Stimulated activated CD8-positive, alpha-beta memory T cell treated with anti-CD3 and anti-CD28 coated beads, Interleukin-4, amount 100 ng/mL, for 4 hours (primary cell): ENCODE measurements at places on chromosomes 7 and 10.

GRCh38 chr10:71725998-71726579, 6.5 kb upstream of the C10orf105 start:
- peak; percentile 56 for DNase-seq

- DNase-seq, result no peak
These were observed 23.5 kb upstream of the C1QL3 start for GRCh38 chr10:16545116-16545736.

- DNase-seq, result no peak
These were observed 32.4 kb downstream of the CCSER2 start for GRCh38 chr10:84360637-84361365.

GRCh38 chr7:128032605-128033235, 1.5 kb upstream of the LRRC4 start:
- no peak for DNase-seq

GRCh38 chr10:44635176-44635575, 250.3 kb upstream of the CXCL12 start:
- DNase-seq, result no peak

- DNase-seq, result no peak
These were observed 43.1 kb downstream of the GHRHR start for GRCh38 chr7:31006857-31007256.

DNA sequence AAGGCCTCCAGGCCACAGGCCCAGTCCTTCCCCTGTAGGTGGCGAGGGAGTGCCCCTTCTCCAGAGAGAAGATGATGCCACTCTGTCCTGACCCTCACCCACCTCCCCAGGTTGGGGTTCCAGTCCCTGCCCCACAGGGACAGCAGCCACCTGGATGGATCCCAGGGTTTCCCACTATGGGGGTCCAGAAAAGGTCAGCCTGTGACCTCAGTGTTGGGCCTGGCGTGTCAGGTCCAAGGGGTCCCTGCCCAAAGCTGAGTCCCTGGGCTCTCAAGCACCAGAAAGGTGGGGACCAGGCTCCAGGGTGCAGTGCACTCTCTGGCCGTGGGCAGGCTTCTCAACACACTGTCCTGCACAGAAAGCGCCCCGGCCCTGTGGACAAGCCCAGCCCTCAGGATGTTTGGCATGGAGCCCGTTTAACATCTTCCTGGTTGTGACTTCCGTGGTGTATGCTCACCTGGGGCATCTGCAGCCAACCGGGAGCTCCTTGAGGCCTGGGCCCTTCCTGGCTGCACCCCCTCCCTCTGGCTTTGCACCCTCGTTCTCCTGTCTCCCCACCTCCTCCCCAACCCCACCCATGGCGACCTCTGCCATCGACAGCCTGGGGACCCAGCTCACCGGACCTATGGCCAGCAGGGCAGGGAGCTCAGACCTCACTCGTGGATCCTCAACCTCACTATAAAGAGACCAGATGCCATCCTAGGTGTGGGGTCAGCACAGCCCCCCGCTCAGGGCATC, 58.3 kb upstream of the PPP2R2D start:
- DNase-seq, result no peak

DNA sequence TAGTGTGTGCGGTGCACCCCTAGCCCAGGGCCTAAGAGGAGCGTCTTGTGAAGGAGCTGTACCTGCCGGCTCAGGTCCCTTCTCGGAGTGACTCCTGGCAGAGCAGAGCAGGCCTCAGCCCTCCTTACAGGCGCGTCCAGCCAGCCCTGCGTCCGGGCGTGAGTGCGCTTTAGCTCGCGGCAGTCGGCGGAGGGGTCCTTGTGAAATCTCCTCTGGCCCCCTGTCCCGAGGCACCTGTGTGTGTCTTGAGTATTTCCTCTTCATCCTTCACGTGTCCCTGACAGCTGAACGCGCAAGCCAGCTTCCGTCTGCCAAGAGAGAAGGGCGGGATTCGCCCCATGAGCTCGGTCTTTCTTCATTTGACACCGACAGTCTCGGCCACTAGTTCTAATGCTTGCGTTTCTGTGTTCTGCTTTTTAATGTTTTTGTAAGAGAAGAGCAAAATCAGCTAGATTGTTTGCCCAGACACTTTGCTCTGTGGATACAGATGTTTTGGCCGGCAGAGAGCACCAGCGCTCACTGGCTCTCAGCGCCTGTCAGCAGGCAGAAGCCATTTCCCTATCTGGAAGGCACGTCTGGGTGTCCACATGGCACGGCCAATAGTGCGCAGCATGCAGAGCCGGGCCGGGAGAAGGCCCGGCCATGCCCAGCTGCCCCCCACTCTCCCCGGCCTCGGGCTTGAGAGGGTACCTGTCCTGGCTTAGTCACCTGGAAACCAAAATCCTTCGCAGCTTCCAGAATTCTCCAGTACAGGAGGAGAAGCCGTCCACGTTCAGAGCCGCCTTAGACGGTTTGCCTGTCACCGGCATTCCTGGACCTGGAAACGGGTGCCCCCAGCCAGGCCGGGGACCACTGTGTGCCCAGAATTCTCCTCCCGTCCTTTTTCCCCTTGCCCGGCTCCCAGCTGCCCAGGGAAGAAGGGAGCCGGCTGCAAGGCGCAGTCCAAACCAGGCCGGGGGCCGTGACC, 7.0 kb downstream of the GET4 start:
- DNase-seq, result no peak

DNA sequence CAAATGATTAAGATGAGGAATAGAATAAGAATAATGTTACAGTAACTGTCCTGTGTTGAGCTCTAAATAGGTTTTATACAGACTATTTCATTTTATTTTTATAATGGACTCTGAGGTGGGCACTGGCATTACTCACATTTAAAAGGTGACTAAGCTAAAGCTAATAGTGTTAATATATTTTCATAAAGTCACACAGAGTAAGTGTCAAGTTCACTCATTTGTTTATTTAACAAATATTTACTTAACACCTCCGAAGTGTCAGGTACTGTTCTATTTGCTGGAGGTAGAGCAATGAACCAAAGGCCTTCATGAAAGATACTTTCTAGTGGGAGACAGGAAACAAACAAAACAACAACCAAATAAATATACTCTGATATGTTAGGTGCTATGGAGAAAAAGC, 44.0 kb downstream of the ASB4 start:
- DNase-seq, result no peak

DNA sequence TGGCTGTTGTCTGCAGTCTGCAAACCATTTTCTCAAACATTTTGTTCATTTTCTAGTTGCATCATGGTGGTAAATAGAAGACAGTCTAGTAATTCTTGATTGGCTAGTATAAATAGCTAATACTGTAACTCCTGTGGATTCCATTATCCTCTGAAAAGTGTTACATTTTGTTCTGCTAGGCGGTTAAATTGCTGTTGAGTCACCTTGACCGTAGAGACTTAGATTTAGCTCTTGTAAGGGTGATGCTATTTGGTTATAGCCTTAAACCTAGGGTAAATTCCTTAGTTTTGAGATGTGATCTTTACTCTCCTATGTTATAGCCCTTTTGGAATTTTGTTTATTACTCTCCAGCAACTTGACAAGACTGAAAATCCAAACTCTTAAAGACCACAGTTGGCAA, 58.8 kb downstream of the SHOC2 start:
- no peak for DNase-seq

DNA sequence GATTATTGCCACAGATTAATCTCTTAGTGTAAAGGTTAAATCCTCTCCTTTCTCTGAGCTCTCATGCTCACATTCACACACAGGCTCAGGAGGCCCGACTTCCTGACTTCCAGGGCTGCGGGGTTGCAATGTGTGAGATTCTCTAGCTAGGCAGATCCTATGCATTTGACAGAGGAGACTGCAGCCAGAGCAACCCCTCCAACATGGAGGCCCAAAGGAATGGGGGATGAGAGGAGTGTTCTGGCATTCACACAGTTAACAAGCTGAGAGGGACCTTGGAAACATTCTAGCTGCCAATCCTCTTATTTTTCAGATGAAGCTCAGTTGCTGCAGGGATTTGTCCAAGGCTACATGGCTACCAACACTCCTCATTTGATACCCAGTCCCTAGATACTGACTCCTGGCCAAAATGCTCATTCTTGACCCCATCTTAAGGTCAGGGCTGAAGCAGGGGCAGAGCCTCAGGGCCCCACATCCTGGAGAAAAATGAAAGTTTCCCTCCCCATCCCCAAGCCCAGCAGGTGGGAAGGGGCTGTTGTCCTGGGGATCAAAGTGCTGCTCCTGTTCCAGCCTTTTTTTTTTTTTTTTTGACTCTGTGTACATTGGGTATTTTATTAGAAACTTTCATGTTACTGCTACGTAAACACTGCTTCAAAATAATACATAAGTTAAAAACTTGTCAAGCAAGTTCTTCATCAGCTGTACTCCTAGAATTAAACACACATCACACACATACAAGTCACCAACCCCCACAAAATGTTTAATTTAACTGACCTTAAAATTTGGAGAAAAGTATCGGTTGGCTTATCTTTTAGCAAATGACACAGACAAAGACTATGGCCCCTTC, 325.6 kb downstream of the PLXNA4 start:
- DNase-seq, result no peak
